ENCODE measurements at places on chromosomes 3 and 15.

GRCh38 chr15:80777826-80778620 is 1.1 kb upstream of the CEMIP start:
- no peak for DNase-seq

DNA sequence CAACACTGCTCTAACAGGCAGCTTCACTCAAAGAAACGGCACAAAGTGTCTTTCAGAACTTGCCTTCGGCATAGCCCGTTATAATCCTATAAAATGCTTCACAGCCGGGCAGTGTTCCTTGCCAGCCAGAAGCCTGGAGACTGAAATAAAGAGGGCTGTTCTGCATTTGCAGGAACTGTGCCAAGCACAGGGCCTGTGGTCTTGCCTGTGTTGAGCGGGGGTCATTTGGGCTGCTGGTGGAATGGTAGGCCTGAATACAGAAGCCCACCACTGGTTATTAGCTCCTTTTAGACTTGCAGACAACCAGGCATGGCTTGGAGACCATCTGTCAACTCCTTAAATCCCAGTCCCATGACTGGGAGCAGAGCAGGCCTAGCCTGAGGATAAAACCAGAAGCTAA is 4.7 kb upstream of the ARHGEF3 start:
- no peak for DNase-seq

DNA sequence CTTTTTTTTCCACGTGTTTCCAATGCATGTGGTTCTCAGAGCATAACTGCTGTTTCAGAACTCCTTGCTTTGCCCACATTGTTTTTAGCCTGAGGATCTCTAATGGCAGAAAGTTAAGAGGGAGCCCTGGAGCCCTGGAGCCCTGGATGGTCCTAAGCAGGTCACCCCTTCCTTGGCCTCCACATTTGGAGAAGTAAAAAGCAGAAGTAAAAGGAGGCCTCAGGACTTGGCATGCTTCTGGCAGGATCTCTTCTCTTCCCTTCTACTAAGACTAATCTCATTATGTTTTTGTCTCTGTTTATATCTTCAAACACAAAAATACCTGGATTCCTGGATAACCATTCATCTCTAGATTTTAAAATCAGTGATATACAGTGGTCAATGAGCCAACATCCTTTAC is 50.1 kb downstream of the P2RY1 start:
- no peak for DNase-seq

- peak; percentile 22 for DNase-seq
Observed at GRCh38 chr15:91049378-91050127, 27.2 kb upstream of the VPS33B start.

GRCh38 chr3:78880603-78881461 is 887.0 kb downstream of the ROBO1 start:
- no peak for DNase-seq

- no peak for DNase-seq
Observed at GRCh38 chr3:152921351-152921750, 86.4 kb downstream of the P2RY1 start.

- DNase-seq, result no peak
Observed at GRCh38 chr15:53193149-53193548, 403.0 kb upstream of the ONECUT1 start.

DNA sequence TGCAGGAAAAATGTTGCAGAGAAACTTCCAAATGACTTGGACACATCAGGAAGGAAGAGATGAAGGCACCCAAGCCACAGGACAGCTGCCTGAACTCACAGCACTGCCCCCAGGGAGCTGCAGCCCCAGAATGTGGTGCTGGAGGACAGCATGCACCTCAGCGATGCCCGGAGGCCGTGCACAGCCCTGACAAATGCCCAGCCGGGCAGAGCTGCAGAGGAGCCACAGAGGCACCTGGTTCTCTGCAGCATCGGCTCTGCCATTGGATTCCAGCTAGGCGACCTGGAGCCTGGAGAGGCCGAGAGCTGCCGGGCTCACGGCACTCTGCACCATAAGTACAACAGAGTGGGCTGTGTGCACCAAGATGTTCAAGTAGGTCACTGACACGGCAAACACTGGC is 97.5 kb downstream of the OCA2 start:
- DNase-seq, result no peak

DNA sequence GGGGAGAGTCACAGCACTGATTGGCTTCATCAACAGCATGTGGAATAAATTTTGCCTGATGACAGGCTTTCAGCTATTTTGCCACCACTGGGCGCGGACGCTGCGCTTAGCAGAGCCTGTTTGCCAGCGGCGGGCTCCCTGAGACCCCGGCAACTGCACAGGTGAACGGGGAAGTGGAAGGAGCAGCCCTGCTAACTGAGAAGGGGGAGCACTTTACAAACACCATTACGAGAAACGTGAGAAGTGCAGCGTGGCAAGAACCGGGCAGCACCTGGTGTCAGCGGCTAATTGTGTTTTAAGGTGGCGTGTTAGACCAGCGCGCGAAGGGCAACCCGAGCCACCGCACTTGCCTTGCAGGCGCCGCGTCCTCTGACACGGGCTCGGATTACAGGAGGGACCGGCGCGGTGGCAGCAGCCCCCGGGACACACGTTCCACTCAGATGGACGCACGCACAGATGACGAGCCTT is 307.8 kb upstream of the ARRDC4 start:
- no peak for DNase-seq

- no peak for DNase-seq
Observed at GRCh38 chr3:12487786-12488185, 3.5 kb downstream of the TSEN2 start.
